Left lung (tissue), 14 donors: ENCODE measurements at places on chromosomes 1 and 21. TPM values are rescaled to one million over a fixed set of nuclear protein-coding genes. Genes with fewer than 3 reads are reported as not detected.

DNA sequence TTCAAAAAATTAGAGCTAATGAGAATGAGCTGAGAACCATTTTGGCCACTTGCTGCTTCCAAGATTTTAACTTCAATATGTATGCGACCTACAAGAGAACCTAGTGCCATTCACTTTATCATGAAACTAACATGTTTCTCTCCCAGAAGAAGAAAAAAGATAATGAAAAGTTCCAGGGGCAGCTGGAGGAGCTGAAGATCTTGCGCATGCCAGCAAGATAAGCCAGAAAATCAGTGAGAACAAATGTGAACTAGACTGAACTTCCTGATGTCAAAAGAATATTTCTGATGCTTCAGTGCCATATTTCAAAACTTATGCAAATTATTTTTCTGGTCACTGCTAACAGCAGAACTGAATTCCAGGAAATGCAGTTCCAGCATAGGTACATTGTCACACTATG lies 1265.1 kb downstream of the BRINP3 start:
- H3K4me3 ChIP-seq: no peak overlapping the region
- no peak overlapping the region for H3K27ac ChIP-seq
- H3K27me3 ChIP-seq: no peaks in the 10 kb centered on the region

- no peaks in the 10 kb centered on the region for H3K36me3 ChIP-seq
- DNase-seq: peak; percentile 91
- H3K4me1 ChIP-seq: peaks cover 20% of the 10 kb centered on the region
- no peak overlapping the region for H3K4me3 ChIP-seq
- H3K27ac ChIP-seq: no peak overlapping the region
Measured at GRCh38 chr1:19514391-19514831, 29.1 kb upstream of the CAPZB start.

DNA sequence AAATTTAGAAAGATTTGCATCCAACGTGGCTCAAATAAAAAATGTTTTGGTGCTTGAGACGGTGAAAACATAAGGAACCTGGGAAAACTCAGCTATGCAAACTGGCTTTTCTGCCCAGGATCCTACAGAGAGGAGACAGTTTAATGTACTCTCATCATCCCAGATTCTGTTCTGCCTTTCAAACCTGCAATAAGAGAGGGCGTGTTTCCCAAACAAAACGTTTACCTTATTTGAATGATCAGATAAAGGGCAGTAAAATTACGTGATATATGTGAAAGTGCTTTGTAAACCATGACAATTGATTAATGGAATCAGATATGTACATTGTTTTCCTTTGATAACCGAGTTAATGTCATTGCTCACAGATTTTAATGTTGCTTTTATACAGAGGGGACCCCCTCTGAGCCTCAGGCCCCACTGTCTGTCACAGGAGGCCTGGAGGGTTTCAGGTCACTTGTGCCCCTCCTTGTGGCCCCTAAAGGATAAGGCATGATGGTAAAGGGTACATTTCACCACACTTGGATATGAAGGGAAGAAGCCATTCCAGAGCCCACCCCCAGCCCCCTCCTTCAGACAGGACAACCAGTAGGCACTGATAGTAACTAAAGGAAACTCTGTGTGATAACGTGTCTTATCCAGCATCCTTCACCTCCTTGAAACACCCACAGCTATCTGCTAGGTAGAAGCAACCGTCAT lies 157.6 kb downstream of the EDEM3 start:
- no peaks in the 10 kb centered on the region for H3K36me3 ChIP-seq
- H3K4me3 ChIP-seq: no peak overlapping the region

- DNase-seq: no peak
- no peaks in the 10 kb centered on the region for H3K27me3 ChIP-seq
- no peaks in the 10 kb centered on the region for H3K4me1 ChIP-seq
Measured at GRCh38 chr21:31216206-31216605, 127.9 kb downstream of the TIAM1 start.

DNA sequence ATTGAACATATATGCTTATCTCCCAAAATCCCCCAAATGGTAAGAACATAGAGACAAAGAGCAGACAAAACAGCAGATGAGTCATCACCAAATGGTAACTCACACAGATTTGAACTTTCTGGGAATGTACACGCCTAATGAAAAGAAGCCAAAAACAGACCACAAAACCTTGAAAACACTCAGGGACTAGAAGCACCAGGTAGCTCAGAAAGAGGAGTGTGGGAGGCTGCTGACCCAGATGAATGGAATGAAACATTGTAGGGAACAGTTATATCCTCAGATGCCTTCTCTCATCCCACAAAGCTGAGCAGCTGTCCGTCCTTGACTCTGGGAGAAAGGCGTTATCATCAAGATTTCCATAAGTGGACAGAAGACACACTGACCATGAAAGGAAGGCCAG lies 307.0 kb upstream of the USP25 start:
- DNase-seq: no peak
- no peaks in the 10 kb centered on the region for H3K36me3 ChIP-seq
- no peak overlapping the region for H3K27ac ChIP-seq
- no peaks in the 10 kb centered on the region for H3K27me3 ChIP-seq

GRCh38 chr1:183580281-183580682 lies 10.0 kb downstream of the NCF2 start:
- H3K4me1 ChIP-seq: peaks cover 84% of the 10 kb centered on the region
- no peak overlapping the region for H3K4me3 ChIP-seq
- DNase-seq: peak; percentile 68
- peak overlapping the region; percentile 51 for H3K27ac ChIP-seq
- no peaks in the 10 kb centered on the region for H3K27me3 ChIP-seq

GRCh38 chr1:118504221-118504644 lies 319.2 kb upstream of the SPAG17 start:
- no peak for DNase-seq
- H3K27me3 ChIP-seq: no peaks in the 10 kb centered on the region
- no peaks in the 10 kb centered on the region for H3K4me1 ChIP-seq
- H3K4me3 ChIP-seq: no peak overlapping the region

DNA sequence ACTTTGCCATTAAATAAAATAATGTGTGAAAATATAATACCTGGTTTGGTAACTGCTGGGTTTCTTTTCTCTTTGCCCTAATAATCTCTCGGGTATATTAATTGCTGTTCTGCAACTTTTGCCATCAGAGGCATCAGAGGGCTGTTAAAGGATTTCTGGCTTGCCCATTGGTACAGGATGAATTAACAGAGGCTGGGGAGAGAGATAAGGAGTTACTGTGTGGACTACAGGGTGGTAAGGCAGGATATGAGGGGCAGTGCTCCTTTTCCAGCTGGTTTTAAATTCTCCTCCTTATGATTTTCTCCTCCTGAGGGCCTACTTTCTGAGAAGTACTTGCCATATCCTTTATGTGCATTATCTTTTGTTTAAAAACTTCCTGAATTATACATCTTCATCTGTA lies 48.3 kb downstream of the FGGY start:
- DNase-seq: no peak
- no peaks in the 10 kb centered on the region for H3K36me3 ChIP-seq
- no peaks in the 10 kb centered on the region for H3K4me1 ChIP-seq
- H3K27ac ChIP-seq: no peak overlapping the region

DNA sequence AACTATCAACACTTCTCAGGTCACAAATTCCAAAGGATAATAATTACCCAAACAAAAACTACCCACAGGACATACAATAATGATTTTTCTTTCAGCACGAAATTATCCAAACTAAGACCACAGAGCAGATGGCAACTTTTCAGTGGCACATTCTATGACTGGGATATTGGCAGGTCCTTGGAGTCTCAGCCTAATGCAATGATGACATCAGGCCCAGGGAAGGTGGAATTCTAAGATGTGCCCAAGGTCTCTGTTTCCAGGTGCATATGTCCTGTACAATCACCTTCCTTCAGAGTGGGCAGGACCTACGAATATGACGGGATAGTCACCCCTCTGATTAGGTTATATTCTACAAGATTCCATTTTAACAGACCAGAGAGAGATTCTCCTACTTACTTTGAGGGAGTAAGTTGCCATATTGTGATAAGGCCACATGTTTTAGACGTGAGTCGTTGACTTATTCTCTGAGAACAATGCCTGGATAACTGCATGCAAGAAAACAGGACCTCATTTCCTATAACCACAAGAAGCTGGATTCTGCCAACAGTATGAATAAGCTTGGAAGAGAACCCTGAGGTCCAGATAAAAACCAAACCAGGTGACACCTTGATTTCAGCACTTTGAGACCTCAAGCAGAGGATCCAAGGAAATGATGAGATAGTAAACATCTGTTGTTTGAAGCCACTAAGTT lies 69.9 kb downstream of the ZC3H11B start:
- no peak overlapping the region for H3K27ac ChIP-seq
- H3K4me1 ChIP-seq: no peaks in the 10 kb centered on the region
- H3K27me3 ChIP-seq: no peaks in the 10 kb centered on the region
- no peaks in the 10 kb centered on the region for H3K36me3 ChIP-seq
- DNase-seq: no peak

- DNase-seq: no peak
- no peaks in the 10 kb centered on the region for H3K36me3 ChIP-seq
- no peaks in the 10 kb centered on the region for H3K27me3 ChIP-seq
- H3K4me1 ChIP-seq: peaks cover 16% of the 10 kb centered on the region
- peak overlapping the region; percentile 66 for H3K27ac ChIP-seq
Measured at GRCh38 chr21:41615613-41616012, 107.7 kb upstream of the TMPRSS2 start.

GRCh38 chr1:157195521-157196244 lies 57.5 kb upstream of the ETV3 start:
- H3K36me3 ChIP-seq: no peaks in the 10 kb centered on the region
- no peak for DNase-seq
- H3K27me3 ChIP-seq: peaks cover 53% of the 10 kb centered on the region
- no peaks in the 10 kb centered on the region for H3K4me1 ChIP-seq
- no peak overlapping the region for H3K27ac ChIP-seq

DNA sequence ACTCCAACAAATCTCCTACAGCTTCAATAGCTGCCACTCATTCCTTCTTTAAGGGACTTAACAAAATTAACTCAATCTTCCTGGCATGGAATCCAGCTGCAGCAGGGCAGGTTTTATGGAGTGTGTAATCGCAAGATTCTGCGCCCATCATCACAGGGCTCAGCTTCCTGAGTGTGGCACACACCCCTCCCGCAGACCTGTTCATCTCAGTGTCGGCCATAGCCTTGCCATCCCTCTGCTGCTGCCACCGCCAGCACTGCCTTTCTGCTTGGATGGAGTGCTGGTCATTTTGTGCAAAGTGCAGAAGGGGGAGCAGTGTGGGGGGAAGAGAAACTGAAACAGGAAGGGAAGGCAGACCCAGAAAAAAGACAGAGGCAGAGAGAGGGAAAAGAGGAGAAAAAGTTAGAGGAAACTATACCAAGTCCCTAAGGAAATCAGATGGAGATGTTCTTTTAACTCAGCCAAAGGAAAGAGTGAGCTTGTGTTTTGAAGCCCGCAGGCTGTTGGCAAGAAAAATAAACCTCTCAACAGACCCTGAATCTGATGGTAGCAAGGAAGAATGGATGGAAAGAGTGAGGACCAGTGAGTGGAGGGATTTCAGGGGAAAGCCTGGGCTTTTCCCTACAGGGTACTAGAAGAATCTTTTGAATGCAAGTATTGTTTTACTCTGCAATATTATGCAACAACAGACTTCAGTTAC lies 324.2 kb downstream of the SEC16B start:
- no peak for DNase-seq
- H3K36me3 ChIP-seq: no peaks in the 10 kb centered on the region
- no peak overlapping the region for H3K27ac ChIP-seq
- H3K4me1 ChIP-seq: no peaks in the 10 kb centered on the region
- no peak overlapping the region for H3K4me3 ChIP-seq
- no peaks in the 10 kb centered on the region for H3K27me3 ChIP-seq

DNA sequence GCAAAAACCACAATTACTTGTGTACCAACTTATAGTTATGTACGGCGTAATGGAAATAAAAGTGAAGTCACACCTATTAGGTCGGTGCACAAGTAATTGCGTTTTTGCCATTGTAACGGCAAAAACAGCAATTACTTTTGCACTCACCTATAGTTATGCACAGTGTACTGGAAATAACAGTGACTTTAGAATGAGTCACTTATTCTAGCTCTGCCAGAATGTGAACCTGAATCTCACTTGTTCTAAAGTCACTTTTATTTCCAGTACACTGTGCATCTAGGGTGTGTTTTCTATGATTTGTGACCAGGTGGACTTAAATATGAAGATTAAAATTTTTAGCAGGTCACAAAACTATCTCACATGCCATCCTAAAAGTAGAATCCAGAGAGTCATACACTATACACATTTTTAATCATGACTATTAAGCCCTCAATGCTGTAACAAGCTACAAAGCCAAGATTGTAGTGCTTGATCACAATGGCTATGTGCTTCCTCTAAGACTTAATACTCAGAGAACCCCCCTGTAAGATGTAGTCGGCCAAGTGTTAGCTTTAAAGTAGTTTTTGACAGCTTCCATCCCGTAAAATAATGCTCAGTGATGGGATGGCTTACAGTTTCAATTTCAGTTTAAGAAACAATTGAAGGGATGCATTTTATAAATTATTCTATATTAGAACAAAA lies 218.8 kb downstream of the NEGR1 start:
- no peak overlapping the region for H3K4me3 ChIP-seq
- no peaks in the 10 kb centered on the region for H3K4me1 ChIP-seq
- no peaks in the 10 kb centered on the region for H3K36me3 ChIP-seq
- H3K27me3 ChIP-seq: no peaks in the 10 kb centered on the region
- no peak for DNase-seq
- H3K27ac ChIP-seq: no peak overlapping the region

- H3K27ac ChIP-seq: no peak overlapping the region
- no peak for DNase-seq
- H3K36me3 ChIP-seq: no peaks in the 10 kb centered on the region
- H3K4me3 ChIP-seq: no peak overlapping the region
- H3K27me3 ChIP-seq: peaks cover 5% of the 10 kb centered on the region
- H3K4me1 ChIP-seq: no peaks in the 10 kb centered on the region
Measured at GRCh38 chr1:224609333-224609732, 6.8 kb upstream of the CNIH3 start.

DNA sequence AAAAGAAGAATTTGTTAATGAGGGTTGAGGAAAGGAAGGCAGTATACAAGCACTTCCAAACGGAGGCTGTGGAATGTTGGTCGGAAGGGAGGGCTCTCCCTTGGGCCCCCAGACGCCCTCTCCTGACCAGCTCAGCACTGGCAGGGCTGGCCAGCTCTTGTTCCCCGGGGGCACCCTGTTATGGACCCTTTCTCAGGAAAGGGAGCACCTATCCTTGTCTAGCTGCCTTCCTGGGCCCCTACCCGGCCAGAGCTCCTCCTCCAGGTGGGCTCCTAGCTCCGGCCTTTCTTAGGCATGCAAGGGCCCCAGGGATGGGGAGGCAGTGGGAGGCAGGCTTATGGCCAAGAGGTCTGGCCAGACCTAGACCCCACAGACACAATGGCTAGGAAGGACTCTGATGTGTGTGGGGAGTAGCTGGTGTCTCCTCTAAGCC lies 926 bp downstream of the BLACAT1 start:
- peaks cover 13% of the 10 kb centered on the region for H3K4me1 ChIP-seq
- H3K27ac ChIP-seq: no peak overlapping the region
- H3K4me3 ChIP-seq: no peak overlapping the region
- H3K36me3 ChIP-seq: no peaks in the 10 kb centered on the region

ASCL5 gene
- total RNA-seq: 0.21 TPM

LIN28A gene
- total RNA-seq: not detected

LCE1A gene
- total RNA-seq: not detected

NUDT17 gene
- 4.5 TPM for total RNA-seq

C1orf53 gene
- total RNA-seq: 8.9 TPM
